Anterior cingulate cortex (tissue), 58 donors: ENCODE measurements at places on chromosomes 6 and 20.

DNA sequence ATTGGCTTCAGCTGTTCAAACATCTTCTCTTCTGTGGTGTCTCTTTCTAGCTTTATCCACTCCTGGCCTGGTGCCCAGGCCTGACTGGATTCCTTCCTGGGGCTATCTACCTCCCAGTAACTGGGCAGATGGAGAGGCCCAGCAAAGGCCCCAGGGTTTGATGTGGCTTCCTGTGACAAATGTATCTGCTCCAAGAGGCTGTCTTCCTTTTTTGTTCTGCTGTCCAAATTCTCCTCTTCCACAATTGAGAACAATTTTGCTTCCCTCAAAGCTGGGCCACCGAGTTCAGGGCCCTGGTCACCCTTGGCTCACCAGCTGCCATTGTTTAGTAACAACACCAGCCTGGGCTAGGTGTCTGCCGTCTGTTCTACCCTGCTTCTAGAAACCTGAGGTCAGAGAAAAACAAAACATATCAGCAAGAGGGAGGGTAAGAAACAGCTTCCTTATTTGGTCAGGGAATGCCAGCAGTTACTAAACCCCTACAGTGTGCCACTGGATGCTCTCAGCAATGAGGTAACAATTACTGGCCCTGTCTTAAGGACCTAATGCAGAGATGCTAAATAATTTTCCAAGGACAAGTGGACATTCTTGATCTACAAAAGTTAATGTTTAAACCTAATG, 3.9 kb downstream of the ZFP57 start:
- no peak for DNase-seq

GRCh38 chr6:11040134-11040533, 4.0 kb downstream of the ELOVL2 start:
- DNase-seq: no peak

GRCh38 chr6:150835620-150836019, 29.9 kb upstream of the MTHFD1L start:
- no peak for DNase-seq

GRCh38 chr6:31915351-31915750, 12.2 kb upstream of the C2 start:
- no peak for DNase-seq

DNA sequence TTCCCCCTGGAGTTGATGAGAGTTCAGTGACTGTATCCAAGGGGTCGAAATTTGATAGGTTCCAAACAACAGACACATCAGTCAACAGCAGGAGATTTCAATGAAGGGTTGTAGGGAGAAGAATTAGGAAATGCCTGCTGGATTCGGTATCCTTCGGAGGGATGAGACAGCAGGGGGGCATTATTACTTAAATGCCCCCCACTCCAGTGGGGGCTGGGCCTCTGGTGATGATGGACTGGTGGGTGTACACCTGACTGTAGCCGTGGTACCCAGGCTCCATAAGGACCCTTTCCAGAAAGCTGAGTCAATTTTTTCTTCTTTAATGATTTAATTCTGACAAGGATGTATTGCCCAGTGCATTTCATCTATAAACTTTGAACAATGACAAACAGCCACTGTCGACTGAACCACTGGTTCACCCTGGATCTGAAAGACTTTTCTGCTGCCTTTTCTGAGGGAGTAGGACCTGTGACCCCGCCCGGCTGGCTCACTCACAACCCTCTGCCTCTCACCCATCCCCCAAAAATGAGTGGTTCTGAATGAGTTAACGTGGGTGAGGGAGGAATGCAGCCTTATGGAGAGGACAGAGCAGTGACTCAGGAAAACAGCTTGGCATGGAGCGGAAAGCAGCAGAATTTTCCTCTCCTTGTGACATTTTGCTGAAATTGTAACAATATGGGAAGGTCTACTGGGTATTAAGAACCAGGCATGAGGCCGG, 41.0 kb downstream of the ZMYND8 start:
- DNase-seq: no peak

DNA sequence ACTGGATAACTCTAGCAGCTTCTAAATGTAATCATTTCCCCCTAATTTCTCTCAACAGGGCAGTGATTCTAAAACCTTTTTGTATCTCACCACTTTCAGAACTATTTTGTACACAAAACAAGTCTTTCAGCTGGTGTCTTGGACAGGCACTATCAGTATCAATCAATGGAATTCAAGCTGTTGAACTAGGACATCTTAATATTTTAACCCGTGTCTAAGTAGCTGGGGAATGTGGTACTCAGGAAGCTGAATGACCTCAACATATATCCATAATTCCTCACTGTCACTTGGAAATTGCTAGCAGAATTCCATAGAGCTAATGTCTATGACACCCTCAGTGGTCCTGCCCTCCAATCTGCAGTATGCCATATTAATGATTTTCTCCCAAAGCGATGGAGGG, 24.5 kb downstream of the ADAT2 start:
- DNase-seq: no peak

GRCh38 chr6:5712349-5713215, 294.1 kb downstream of the NRN1 start:
- DNase-seq: no peak

DNA sequence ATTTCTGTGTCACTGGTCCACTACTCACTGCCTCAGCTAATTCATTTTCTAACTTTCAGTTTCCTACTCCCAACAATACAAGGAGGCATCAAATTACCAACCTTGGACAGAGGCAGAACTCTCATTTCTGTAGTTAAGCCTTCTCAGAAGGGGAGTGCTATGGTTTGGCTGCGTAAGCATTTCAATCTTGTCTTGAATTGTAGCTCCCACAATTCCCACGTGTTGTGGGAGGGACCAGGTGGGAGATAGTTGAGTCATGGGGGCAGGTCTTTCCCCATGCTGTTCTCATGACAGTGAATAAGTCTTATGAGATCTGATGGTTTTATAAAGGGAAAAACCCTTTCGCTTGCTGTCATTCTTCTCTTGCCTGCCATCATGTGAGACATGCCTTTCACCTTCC, 22.9 kb downstream of the HLA-DRA start:
- no peak for DNase-seq

- DNase-seq: no peak
Measured at GRCh38 chr6:139962654-139963347, 588.4 kb upstream of the CITED2 start.

DNA sequence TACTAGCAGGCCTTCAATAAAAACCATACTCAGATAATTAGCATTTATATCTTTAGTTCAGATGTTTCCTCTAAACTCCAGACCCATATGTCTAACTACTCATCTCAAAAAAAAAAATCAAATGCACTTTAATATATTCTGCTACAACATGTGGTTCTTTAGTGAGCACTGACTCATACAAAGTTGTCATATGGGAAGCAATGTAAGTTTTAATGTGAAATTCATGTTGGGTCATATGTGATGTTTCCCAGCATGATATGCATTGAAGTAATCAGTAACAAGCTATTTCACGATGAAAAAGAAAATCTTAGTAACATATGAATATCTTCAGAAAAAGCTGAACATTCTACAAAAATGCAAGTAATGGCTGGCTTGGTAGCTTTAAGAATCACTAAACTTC, 859.7 kb upstream of the ADGRB3 start:
- DNase-seq: no peak

DNA sequence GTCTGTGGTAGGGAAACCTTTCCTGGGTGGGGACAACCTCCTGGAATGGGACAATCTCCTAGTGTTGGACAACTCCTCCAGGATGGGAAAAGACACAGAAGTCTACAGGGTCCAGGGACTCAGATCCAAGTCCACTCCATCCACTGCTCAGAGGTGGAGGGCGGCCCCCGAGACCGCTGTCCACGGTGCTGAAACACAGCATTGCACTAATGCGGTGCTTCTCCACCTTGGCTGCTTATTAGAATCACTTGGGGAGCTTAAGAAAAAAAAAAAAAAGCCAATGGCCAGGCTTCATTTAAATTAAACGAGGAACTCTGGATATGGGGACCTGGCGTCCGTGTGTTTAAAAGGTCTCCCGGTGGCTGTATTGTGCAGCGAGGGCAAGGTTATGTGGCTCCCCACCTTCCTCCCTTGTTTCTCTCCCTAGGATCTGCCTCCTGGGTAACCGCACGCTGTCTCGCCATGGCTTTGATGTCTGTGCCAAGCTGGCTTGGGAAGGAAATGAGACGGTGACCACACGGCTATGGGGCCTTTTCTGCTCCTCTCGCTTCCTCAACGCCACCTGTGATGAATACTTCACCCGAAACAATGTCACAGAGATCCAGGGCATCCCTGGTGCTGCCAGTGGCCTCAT, 12.0 kb downstream of the SLC12A5 start:
- no peak for DNase-seq

- DNase-seq: no peak
Measured at GRCh38 chr6:156658966-156659821, 118.0 kb upstream of the ARID1B start.

DNA sequence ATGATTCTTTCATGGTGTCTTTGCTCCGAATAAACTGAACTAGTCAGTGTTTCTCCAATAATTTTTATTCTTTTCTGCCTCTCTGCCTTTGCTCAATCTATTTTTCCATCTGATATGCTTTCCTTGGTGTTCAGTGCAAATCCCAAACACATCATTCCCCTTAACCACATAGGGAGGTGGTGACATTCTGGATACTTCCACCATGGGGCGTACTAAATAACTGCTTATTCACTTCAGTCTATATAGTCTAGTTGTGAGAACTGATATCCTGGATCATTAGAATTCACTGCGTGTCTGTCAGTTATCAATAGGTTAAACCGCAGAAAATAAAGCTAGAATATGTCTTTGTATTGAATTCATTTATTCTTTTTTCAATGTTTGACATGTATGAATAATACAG, 83.1 kb downstream of the KCNQ5 start:
- DNase-seq: no peak

GRCh38 chr6:36722879-36723278, 25.3 kb downstream of the RAB44 start:
- DNase-seq: no peak

DNA sequence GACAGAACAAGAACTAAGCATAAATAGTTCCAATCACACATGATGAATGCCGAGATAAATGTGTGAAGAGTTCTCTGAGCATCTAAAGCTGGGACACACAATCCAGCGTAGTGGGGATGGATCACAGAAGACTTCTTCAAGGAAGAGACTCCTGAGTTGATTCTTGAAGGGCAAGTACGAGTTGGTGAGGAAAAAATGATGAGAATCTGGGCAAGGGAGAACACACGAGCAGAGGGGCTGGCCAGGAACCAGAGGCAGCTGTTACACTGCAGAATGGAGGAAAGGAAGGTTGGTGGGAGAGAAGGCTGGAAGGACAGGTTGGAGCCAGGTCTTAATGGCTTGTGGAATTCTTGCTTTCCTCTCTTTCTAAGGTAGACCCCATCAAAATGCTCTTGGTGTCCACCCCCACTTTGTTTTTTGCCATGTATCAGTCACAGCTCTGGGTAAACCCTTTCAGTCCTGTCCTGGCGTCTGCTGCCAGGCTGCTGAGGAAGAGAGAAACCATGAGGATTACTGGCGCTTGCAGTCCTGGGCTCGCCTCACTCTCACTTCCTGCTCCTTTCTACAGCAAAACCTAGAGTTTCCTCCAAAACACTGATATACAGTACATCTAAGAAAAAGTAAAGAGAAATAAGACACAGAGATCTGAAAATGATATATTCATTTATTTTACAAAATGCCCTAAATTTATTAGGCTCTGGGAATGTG, 127.6 kb upstream of the FAM184A start:
- DNase-seq: no peak

GRCh38 chr20:33645396-33645795, 16.7 kb upstream of the C20orf144 start:
- DNase-seq: no peak

- DNase-seq: no peak
Measured at GRCh38 chr6:90811596-90812226, 224.8 kb upstream of the MAP3K7 start.

DNA sequence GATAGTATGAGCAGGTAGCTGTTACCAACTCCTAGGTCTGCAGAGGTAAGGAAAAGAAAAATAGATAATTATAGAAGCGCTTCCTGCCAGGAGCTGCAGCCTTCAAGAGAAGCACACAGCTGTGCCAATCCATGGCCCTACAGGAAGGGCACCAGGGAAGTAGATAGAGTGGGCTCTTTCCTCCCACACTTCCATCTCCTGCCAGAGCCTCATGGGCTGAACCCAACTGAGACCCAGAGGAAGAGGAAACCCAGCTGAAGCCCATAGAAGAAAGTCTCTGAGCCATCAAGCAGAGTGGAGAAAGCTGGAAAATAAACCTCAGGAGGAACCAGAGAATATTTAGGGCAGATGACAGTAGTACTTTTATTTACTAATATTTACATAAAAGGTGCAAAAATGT, 146.7 kb upstream of the ATXN1 start:
- DNase-seq: no peak

- DNase-seq: no peak
Measured at GRCh38 chr20:38082894-38083293, 49.3 kb downstream of the RPRD1B start.

GRCh38 chr6:46652232-46652602, 401 bp downstream of the CYP39A1 start:
- no peak for DNase-seq

GRCh38 chr6:108589244-108589791, 28.6 kb downstream of the FOXO3 start:
- peak; percentile 69 for DNase-seq

DNA sequence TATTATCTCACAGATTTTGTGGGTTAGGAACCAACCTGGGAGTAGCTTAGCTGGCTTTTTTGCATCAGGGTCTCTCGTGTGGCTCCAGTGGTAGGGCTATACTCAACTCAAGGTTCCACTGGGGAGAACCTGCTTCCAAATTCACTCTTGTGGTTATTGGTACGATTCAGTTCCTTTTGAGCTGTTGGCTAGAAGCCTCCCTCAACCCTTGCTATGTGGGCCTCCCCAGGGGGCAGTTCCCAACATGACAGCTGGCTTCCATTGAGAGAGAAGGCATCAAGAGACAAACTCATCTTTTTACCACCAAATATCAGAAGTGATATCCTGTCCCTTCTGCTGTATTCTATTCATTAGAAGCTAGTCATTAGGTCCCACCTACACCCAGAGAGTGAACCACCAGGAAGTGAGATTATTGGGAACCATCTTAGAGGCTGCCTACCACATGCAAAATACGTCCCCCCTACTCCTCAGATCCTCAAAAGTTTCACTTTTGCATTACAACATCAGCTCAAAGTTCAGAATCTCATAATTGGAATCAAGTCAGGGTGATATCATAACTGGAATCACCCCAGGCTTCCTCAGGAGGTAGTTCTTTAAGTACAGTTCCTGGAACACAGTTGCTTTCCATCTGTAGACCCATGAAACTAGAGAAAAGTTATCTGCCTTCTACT, 30.9 kb downstream of the MKKS start:
- no peak for DNase-seq

DNA sequence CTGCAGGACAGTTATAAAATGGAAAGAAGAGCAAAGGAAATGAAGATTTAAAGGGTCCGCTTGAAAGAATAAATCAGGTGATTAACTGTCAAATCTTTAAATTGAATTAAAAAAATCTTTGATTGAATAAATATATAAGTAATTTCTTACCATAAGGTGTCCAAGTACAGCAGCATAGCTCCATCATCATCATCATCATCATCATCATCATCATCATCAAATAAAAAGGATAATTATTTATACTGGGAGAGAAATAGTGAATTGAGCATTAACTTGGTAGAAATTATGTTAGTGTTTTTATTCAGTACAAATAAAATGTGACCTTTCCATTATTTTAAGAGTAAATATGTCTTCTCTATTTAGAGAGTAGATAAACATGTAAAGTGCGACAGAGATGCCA, 745.6 kb upstream of the MARCKS start:
- no peak for DNase-seq

- no peak for DNase-seq
Measured at GRCh38 chr6:108606250-108606690, 45.6 kb downstream of the FOXO3 start.

GRCh38 chr20:47330071-47330470, 26.4 kb downstream of the ZMYND8 start:
- DNase-seq: no peak

- peak; percentile 29 for DNase-seq
Measured at GRCh38 chr6:166575205-166575604, 11.3 kb downstream of the RAMACL start.
